ENCODE measurements at places on chromosomes 7 and 10.

DNA sequence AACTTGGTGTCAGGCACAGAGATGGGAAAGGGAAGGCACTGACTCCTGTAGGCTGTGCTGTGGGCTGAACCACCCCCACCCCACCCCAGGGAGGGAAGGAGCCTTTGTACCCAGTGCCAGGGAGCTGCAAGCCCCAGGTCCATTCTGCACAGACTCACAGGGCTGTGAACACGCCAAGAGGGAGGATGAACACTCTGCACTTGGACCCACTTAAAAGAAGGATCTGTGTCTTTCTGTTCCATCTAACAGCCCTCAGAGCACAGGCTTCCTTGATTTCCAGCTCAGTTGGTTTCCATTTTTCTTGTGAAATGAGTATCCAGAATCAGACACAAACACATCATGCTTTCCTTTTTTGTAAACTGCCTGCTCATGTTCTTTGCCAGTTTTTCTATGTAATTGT lies 84.9 kb downstream of the GRB10 start:
- DNase-seq: no peak

GRCh38 chr10:10891124-10892082 lies 126.3 kb upstream of the CELF2 start:
- no peak for DNase-seq

DNA sequence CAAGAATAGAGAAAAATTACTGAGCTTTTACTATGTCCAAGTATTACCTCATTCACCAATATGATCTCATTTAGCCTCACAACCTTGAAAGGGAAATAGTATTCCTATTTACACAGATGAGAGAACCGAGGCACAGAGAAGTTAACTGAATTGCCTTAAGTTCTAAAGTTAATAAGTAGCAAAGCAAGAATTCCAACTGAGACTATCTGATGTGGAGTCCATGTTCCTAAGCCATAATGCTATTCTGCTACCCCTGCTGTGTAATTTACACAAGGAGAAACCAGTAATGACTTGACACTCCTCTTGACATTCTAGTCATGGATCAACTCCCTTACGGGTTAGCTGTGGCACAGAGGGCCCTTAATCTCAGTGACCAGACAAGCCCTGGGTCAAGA lies 60.7 kb downstream of the ABCB4 start:
- DNase-seq: no peak

- DNase-seq: no peak
These were observed 8.3 kb downstream of the TLL2 start for GRCh38 chr10:96505150-96506136.

- no peak for DNase-seq
These were observed 420.4 kb downstream of the SDK1 start for GRCh38 chr7:3721422-3721821.

DNA sequence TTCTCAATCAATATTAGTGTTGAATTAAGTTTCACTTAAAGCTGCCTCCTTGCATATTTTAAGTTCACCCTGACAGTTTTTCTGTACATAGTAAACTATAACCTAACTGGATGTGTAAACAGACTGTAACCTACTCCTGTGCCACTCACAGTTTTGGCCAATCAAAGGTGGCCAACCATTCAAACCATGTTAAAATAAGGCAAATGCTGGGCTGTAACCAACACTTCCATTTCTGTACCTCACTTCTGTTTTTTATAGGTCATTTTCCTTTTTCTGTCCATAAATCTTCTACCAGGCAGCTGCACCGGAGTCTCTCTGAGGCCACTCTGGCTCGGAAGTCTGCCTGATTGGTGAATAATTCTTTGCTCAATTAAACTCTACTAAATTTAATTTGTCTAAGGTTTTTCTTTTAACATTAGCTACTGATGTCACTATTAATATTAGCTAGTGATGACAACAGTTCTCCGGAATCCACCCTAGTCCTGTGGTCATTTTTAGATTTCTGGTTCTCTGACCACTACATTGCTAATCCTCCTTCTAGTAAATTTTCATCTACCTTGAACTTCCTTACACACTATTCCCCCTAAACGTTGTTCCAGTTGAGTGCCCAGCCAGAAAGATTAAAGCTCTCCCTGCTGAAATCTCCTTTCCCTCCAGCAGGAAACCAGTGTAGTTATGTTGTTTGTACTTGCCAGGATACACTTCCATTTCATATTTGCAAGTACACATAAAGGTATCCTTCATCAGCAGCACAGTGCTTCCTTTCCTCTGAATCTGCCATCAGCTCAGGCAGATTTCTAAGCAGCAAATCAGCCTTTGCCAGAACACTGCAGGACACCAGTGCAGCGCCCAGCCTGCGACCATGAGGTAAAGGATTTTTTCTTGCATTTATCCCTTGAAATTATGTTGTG lies 18.6 kb upstream of the IFIT2 start:
- no peak for DNase-seq

DNA sequence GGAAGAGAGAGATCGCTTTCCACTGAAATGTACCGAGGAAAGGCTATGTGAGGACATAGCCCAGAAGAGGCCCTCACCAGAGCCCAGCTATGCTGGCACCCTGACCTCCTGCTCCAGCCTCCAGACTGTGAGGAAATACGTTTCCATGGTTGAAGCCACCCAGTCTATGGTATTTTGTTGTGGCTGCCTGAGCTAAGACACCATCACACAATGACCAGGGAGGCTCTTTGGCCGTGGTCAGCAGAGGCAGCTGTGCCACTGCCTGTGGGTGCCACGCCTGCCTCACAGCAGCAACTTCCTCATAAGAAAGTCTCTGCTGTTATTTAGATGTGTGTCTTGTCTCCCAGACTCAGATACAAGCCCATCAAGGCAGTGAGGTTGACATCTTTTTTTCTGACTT lies 182.7 kb upstream of the PLXNA4 start:
- no peak for DNase-seq

GRCh38 chr10:120793088-120793487 lies 58.1 kb upstream of the WDR11 start:
- DNase-seq: no peak

GRCh38 chr7:50959991-50960390 lies 177.3 kb upstream of the GRB10 start:
- DNase-seq: no peak

GRCh38 chr7:157088136-157088535 lies 50.6 kb upstream of the UBE3C start:
- no peak for DNase-seq

DNA sequence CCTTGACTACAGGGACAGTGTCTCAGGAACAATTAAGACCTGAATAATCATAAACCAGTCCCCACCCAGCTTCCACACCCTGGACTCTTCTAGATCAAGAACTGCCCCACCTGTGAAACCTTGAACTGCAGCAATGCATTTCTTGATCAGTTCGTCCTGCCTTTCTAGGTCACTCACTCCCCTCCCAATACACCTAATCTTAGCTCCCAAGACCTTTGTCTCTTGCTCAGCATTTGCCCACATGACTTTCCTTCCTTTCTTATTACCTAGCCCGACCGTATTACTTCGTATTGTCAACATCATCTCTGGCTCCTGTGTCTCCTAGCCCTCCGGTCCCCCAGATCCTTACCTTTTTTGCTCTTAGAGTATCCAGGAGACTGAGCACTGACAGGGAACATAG lies 5.5 kb upstream of the NAMPT start:
- no peak for DNase-seq

DNA sequence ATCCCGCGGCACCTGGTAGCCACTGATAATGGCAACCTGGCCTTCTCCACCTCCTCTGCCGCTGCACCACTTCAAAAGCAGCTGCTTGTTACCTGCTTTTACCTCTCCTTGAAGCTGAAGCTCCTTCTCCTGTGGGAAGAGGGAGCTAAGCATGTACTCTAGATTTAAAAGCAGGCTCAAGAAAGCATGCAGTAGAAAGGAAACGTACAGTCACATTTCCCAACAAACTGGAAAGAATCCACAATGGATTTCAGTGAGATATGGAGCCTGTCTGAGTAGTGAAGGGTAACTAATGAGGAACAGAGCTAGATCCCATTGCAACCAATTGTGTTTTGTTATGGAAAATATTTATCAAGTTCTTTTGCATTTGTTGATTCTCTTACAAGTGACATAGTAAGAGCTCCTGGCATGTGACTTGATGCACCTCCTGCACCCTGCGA lies 457.4 kb upstream of the GALNT17 start:
- no peak for DNase-seq

Measured in NCI-H748 treated with DMSO at 0.1 percent for 48 hours (cell line).